Activated CD4-positive, alpha-beta T cell treated with anti-CD3 and anti-CD28 coated beads for 36 hours (primary cell): ENCODE measurements at places on chromosomes 1 and 21. TPM values are rescaled to one million over a fixed set of nuclear protein-coding genes. Genes with fewer than 3 reads are reported as not detected.

DNA sequence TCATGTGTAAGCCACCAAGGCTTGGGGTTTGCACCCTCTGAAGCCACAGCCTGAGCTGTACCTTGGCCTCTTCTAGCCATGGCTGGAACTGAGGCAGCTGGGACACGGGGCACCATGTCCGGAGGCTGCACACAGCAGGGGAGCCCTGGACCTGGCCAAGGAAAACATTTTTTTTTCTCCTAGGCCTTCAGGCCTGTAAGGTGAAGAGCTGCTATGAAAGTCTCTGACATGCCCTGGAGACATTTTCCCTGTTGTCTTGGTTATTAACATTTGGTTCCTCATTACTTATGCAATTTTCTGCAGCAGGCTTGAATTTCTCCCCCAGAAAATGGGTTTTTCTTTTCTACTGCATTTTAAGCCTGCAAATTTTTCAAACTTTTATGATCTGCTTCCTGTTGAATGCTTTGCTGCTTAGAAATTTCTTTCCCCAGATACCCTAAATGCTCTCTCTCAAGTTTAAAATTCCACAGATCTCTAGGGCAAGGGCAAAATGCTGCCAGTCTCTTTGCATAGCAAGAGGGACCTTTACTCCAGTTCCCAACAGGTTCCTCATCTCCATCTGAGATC lies 295.8 kb downstream of the LTN1 start:
- no peak for DNase-seq

DNA sequence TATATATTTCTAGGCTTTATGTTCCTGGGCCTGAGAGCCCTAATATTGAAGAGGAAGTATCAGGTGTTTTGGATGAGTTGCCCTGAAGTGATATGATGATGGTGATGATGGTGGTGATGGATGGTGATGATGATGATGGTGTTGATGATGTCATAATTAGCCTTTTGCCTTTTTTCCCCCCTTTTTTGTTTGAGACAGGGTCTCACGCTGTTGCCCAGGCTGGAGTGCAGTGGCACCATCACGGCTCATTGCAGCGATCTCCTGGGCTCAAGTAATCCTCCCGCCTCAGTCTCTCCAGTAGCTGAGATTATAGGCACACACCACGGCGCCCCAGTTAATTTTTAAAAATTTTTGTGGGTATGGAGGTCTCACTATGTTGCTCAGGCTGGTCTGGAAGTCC lies 76.5 kb downstream of the CNST start:
- DNase-seq = no peak

DNA sequence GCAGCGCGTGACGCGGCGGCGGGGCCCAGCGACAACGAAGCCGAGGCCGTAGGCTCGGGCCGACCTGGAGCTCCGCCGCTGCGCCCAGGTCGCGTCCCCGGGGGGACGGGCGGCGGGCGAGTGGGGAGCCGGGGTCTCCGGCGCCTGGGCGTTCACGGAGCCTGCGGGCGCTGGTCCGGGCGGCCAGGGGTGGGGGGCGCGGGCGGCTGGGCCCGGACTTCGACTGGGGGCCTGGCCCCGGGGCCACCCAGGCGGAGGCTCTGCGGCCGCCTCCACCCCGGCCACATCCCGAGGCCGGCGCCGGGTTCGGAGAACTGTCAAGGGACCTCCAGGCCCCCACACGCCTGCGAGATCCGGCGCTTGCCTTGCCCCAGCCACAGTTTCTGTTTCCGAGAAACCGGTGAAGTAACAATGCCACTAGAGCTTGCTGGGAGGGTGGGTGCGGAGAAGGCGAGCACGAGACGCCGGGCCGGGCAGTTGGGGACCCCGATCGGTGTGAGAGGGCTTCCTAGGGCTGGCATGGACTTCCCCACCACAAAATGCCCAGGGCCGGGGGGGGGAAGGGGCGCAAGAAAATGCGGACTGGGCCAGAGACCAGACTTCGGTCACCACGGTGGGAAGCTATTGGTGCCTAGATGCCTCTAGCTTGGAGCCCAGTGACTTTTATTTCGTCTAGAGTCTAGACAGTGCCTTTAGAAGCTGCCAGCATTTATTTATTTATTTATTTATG lies 501 bp downstream of the FBXO6 start:
- DNase-seq = peak; percentile 68

- no peak for DNase-seq
Measured at GRCh38 chr1:9025449-9025848, 774 bp downstream of the SLC2A7 start.

DNA sequence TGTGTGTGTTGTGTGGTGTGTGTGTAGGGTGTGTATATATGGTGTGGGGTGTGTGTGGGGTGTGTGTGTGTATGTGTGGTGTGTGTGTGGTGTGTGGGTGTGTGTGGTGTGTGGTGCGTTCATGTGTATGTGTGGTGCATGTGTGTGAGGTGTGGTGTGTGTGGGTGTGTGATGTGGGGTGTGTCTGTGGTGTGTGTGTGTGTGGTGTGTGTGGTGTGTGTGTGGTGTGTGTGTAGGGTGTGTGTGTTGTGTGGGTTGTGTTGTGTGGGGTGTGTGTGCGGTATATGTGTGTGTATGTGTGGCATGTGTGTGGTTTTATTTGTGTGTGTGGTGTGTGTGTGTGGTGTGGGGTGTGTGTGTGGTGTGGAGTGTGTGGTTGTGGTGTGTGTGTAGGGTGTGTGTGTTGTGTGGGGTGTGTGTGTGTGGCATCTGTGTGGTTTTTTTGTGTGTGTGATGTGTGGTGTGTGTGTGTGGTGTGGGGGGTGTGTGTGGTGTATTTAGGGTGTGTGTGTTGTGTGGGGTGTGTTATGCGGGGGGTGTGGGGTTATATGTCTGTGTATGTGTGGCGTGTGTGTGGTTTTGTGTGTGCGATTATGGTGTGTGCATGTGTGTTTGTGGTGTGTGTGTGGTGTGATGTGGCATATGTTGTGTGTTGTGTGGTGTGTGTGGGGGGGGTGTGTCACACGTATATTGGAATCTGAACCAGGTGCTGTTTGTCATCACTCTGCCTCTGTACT lies 17.1 kb upstream of the ZBTB21 start:
- no peak for DNase-seq

DNA sequence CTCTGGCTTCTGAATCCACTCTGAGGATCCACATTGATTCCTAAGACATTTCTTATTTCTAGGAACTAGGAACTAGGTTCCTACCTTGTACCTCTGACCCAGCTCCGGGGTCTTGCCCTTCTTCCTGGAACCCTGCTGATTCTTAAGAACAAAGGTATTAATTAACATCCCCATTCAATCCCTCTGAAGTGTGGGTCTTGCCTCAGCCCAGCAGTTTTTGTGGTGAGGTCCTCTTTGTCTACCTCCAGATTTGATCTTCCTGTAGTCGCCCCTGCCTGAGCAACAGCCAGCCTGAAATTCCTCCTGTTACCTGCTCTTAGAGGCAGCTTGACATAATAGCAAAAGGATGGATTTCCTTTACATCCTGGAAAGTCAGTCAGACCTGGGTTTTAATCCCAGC lies 46.7 kb upstream of the CAMK1G start:
- DNase-seq = no peak

GRCh38 chr21:37136261-37136660 lies 63.2 kb downstream of the TTC3 start:
- no peak for DNase-seq

DNA sequence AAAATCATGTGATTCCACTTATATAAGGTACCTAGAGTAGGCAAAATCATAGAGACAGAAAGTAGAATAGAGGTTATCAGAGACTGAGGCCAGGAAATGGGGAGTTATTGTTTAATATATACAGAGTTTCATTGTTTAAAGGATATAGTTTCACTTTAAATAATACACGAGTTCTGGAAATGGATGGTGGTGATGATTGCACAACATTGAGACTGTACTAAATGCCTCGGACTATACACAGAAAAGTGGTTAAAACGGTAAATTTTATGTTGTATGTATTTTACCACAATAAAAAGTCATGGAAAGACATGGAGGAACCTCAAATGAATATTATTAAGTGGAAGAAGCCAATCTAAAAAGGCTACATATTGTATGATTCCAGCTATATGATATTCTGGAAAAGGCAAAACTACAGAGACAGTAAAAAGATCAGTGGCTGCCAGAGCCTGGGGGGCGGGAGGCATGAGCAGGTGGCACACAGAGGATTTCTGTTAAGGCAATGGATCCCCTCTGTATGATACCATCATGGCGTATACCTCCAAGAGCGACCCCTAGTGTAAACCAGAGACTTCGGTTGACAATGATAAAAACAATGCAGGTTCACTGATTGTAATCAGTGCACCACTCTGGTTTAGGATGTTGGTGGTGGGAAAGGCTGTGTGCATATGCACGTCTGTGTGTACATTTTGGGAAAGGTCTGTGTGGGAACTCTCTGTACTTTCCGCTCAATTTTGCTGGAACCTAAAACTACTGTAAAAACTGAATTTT lies 7.5 kb downstream of the C1orf198 start:
- DNase-seq = no peak

DNA sequence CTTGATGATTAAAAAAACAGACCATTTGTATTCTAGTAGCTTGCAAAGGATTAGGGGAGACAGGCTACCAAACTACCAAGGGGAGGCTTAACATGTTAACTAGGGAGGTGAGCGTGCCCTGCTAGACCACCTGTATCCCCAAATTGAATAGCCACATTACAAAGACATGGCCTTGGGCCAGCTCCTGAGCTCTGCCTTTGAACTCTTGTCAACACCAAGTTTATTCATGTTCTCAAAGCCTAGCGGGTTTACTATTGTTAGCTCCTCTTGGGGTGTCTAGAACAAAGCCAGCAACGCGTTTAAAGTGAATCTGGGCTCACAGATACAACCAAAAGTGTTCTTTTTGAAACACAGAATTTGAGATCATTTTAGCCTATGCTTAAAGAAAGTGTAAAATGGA lies 36.3 kb downstream of the SMYD2 start:
- DNase-seq = no peak

The PCP4L1 gene
- total RNA-seq = 0.21 TPM

The FCRL6 gene
- total RNA-seq = not detected

The GPR153 gene
- total RNA-seq = 0.25 TPM
